ENCODE measurements at places on chromosomes 16 and 17.

- no peak for DNase-seq
These were observed 52.9 kb upstream of the SEC14L1 start for GRCh38 chr17:77087650-77088454.

DNA sequence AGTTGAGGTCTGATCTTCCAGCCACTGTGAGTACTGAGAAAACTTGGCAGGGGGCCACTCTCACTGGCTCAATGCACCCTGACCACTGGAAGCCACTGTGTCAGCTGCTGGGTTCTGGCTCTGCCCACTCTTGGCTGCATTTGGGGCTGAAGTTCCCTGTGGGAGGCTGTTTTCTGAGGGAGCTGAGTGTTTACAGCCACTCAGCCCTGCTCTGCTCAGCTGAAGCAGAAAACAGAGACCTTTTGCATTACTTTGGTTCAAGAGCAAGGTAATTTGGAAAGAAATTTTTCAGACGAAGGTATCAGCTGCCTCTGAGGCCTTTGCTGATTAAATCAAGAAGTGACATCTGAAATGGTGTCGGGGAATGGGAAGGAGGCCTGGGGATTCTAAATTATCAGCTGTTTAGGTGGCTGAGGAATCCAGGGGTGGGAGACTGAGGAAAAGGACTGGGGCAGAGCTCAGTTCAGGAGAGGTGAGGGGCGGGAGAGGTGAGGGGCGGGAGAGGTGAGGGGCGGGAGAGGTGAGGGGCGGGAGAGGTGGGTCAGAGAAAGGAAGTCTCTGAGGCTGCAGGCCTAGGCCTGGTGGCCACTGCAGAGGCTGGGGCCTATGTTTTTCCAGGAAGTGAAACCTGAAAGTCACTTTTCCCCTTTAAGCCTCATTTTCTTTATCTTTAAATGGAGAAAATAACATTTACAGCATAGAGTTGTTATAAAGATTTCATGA, at the start of gene ACSM5:
ACSM5 (plus strand) TSS at position 137 of the 723 bp plus-strand sequence. CDS start 1,951 bp downstream, outside the sequence.
- DNase-seq, result no peak

DNA sequence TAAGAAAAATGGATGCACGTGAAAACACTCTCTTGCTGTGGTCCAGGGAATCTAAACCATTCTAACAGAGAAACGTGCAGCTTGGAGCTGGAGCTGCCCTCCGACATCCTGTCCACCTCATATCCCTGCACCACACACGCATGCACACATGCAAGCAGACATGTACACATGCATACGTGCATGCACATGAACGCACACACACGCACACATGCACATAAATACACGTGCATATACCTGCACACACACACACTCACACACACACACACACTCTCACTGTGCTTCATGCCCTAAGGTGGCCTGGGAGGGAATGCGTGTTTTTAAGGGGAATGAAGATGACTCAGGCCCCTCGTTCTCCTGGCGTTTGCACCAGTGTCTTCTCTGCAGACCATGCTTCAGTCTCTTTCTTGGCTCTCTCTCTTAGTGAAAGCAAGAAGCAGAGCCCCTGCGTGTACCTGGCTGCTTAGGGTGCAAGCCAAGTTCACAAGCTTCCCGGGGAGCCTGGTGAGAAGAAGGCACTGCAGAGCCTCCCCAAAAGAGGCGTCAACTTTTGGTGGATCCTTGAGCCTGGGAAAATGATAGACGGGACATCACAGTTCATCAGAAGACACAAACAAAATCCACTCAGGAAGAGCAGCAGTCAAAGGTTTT, 72.8 kb downstream of the GOSR1 start:
- no peak for DNase-seq

DNA sequence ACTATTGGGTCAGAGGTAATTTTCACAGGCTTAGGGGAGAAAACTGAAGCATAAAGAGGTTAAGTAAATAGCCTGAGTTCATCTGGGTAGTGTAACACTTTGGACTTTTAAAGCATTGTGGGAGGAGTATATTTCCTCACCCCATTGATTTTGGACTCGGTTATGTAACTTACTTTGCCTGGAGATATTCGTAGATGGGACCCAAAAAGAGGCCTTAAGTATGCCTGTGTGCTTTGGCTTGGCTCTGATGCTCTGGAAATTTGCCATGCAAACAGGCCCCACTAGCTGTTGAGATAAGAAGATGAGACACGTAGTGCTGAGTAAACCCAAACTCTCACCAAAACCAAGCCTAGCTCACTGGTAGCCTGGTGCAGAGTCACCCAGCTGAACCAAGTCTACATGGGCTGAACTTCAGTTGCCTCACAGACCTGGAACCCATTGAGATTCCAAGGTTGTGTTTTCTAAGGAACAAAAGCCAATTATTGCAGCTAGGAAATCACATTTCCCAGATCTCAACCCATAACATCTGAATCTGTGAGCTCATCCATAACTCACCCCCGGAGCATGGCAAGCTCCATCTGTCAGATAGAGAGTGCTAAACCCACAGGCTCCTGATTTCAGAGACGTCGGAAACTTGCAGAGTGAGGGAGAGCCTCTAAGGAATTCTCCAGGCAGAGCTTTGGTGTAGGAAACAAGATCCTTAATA, 536.0 kb upstream of the C16orf82 start:
- no peak for DNase-seq

DNA sequence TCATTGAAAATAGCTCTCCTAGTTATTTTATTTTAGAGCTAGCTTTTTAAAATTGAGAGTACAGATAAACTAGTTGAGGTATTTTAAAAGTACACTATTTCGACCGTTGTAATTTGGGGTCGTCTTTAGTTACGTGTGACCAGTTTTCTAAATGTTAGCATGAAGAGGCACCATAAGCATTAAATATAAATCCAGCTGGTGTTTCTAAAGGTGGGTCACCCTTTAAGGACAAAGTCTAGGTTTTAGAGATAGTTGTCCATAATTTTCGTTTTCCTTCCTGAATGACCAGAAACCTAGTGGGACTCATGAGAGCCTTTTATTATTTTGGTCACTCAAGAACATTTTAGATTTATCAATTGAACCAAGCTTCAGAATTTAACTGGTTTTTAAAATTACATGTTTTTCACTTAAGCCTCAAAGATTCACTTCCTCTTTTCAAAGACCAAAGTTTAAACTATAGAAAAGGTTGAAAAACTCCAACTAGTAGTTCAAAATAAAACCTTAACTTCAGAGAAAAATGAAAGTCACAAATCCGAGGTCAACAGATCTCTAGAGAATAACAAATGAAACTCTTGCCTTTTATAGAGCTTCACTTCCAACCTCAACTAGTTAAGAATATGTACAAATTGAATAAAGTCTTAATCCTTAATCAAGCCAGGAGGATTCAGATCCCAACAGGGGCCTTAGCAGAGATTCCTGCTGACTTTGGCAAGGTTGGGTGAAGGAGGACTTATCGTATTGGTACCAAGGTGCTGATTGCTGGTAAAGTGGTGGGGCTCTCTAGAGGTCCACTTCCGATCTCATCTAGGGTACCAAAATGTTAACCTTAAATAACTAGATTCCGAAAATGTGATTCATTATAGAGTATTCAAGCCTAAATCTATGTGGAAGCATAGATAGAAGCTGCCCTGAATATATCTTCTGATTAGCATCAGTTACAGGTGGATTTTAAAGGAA, 32.5 kb downstream of the PHKB start:
- DNase-seq, result no peak

DNA sequence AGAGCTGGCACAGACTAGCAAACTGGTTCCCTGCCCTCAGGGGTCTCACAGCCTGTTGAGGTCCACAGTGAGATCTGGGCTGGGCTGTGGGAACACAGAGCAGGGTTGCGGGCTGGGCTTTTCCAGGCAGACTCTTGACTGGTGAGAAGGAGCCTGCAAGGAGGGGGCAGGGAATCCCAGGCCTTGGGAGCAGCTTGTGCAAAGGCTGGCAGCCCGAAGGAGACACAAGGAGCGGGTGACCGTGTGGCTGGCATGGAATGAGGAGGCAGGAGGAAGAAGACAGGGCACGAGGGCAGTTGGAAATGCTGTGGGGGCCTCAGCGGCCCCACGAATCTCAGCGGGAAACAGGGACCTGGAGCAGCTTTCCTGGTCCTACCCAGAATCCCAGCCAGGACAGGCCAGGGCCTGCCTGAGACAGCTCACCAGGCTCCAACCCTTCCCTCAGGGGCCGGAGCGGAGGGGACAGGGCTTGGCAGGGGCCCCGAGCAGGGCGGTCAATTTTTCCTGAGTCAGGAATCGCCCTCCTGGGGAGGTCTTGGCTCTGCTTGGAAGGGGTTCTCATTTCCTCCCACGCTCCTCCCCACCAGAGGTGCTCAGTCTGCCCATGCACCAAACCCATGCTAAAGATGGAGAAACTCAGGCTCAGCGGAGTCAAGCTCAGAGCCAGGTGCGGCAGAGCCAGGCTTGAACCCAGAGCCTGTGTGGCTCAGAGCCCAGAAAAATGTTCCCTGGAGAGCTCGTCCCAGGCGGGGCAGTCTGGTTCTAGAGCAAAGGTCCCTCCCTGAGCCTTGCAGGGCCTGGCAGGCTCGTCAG, 9.2 kb upstream of the SNN start:
- no peak for DNase-seq

DNA sequence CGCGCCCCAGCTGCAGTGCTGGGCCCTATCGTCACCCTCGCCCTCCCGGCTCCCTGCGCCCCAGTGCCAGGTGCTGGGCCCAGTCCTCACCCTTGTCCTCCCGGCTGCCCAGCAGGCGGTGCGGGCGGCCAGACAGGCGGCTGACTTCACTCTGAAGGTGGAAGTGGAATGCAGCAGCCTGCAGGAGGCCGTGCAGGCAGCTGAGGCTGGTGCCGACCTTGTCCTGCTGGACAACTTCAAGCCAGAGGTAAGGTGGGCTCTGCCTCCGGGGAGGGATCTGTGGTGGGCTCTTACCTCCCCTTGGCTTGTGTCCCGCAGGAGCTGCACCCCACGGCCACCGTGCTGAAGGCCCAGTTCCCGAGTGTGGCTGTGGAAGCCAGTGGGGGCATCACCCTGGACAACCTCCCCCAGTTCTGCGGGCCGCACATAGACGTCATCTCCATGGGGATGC, 17.9 kb downstream of the QPRT start:
- DNase-seq, result no peak

GRCh38 chr17:50689956-50690886, 17.5 kb downstream of the ANKRD40 start:
- DNase-seq, result no peak

GRCh38 chr16:70289229-70290094, at the start of gene AARS1:
Gene AARS1, minus strand, starts transcription at chr16:70289506. Its CDS starts 6,743 bp downstream, at chr16:70282763.
- peak; percentile 96 for DNase-seq

GRCh38 chr17:63070031-63070430, 104.0 kb downstream of the TANC2 start:
- no peak for DNase-seq

DNA sequence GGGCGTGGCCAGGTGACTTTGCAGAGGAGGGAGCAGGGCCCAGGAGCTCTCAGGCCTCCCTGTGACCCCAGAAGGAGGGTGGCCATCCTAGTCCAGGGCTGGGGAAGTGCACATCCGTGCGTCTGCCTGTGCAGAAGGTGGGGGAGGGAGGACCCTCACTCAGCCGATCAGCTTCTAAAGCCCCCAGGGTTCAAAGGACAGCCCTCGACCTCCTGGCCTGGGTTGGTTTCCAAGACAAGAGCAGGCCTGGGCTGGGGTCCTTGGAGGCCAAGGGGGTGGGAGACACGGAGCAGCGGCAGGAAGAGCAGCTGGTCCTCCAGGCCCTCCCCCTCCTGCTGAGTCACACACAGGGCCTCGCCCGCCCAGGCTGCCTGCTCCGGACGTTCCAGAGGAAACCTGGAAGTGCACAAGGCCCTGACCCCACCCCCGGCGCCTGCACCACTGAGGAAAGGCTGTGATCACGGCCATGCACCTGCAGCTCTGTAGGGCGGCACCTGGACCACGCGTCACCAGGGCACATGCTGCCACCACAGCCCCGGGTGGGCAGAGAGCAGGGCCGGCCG, 67.1 kb upstream of the ZNF469 start:
- no peak for DNase-seq

DNA sequence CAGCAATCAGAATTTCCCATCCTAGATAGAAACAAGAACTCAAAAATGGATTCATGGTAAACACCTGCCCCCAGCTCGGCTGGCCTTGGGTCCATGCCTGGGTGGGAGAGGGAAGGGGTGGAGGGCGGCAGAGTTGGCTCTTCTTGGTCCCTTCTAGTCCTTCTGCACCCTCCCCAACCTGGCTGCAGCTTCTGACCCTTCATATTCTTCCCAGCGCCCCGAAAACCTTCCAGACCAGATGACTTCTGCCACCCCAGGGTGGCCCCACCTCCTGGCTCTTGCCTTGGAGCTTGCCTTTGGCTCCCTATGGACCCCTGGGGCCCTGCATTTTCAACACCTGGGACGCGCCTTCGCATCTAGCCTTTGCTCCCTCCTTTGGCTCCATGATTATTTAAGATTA, 5.4 kb upstream of the GJD3 start:
- DNase-seq, result no peak

DNA sequence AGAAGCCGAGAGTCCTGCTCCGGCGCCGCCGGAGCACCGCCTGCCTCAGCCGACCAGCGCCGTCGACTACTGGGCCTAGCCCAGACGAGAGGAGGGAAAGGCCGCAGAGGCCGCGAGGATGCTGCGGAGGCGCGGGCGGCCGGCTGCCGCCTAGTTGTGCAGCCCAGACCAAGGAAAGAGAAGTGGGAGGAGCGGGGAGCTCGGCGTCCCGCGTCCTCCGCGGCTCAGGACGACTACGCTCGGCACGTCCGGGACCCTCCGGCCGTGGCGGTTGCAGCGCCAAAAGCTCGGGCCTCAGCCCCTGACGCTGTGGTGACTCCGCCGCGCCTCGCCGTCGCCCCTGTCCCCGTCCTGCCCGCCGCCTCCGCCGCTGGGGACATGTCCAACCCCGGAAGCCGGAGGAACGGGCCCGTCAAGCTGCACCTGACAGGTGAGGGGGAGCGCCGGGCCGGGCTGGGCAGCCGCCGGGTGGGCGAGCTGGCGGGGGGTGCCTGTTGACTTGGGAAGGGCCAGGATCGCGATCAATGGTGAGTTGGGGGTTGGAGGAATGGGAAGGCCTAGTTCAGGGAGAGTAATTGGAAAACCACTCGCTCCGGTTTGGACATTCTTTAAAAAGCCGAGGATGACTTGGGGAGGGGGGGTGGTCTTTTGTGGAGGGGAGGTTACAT, 37.7 kb downstream of the RNF135 start:
- DNase-seq, result peak; percentile 69

DNA sequence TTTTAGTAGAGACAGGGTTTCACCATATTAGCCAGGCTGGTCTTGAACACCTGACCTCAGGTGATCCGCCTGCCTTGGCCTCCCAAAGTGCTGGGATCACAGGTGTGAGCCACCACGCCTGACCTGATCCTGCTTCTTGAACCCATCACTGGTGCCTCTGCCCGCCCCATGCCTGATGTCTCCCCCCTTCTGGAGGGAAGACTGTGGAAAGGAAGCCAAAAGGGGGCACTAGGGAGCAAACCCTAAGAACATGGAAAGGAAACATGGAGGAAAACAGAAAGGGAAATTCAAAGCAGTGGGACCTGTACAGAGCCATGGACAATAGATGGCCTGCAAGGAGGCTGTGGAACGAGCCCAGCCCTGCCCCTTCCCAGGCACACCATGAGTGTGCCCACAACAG, 31.1 kb upstream of the FASN start:
- DNase-seq, result no peak

- no peak for DNase-seq
These were observed 158.1 kb downstream of the ZNF423 start for GRCh38 chr16:49697631-49698452.

DNA sequence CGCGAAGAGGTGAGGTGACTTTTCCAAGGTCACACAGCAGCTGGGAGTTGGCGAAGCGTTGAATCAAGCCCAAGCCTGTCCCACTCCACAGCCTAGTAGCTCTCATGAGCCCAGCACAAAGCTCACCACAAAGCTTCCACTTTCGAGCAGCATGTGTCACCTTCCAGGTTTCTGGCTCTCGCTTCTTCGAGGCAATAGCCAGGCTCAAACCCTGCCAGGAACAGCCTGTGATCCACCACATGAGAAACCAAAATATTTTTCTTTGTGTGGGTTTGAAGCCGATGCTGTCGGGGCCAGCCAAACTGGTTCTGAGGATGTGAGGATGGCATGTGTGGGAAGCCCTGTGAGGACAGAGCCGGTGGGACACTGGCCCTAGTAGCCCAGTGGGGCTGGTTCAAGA, 68.1 kb downstream of the COG7 start:
- DNase-seq, result no peak
